T-helper 9 cell (primary cell): ENCODE measurements at places on chromosomes 5 and 9.

DNA sequence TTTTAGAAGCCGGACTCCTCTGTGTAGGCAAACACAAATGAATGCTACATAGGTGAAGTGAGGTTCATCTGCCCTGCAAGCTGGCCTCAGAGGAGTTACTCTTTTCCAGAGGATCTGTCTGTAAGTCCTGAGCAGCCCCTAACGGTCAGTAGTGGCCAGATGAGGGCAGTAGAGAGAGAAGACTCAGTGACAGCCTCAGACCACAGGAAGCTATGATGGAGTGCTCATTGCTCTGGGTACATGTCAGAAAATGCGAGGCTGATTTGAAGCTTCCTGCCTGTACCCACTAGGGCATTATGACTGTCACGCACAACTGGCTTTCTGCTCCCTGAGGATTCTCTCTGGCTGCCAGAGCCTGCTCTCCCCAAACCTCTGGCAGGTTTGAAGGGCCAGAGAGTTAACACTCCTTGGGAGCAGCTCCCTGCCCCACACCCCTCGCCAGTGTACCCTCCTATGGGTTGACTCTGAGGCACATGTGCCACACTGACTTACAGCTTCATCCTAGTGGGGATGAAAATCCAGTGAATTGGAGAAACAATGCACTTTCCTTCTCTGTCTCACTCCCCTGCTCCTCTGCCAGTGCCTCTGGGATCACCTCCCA is 141.5 kb downstream of the GABRG2 start:
- no peak for DNase-seq

DNA sequence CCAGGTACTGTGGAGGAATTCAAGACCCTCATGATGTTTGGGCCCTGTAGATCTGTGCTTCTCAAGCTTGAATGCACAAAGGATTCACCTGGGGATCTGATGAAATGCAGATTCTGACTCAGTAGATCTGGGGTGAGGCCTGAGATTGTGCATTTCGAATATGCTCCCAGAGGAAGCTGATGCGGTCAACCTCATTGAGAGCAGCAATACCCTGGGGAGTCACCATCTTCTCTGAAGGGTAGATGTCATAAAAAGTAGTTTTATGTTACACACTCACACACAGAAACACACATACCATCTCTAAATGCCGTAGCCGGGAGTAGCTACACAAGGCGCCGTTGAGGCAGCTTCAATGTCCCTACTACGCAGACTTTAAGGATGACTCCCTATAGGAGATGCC is 55.8 kb upstream of the CPEB4 start:
- DNase-seq, result no peak

GRCh38 chr5:24320643-24321042 is 324.1 kb downstream of the CDH10 start:
- DNase-seq, result no peak

GRCh38 chr9:134962065-134962972 is 44.6 kb upstream of the FCN1 start:
- no peak for DNase-seq

DNA sequence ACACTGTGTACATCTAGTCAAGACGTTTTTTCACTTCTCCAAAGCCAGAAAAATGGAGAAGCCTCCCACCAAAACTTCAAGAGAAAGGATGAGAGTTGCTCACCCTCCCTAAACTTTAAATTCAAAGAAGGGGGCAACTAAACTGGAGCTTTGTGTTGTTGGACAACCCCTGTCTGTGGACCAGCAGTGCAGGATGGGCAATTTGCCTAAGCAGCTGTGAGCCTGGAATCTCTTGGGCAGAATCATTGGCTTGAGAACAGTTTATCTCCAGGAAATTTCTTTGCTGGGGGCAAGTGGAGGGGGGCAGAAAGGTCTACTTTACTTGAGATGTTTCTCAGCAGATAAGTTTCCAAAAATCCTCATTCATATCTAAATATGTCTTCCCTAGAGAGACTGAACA is 151.8 kb downstream of the MUSK start:
- no peak for DNase-seq

DNA sequence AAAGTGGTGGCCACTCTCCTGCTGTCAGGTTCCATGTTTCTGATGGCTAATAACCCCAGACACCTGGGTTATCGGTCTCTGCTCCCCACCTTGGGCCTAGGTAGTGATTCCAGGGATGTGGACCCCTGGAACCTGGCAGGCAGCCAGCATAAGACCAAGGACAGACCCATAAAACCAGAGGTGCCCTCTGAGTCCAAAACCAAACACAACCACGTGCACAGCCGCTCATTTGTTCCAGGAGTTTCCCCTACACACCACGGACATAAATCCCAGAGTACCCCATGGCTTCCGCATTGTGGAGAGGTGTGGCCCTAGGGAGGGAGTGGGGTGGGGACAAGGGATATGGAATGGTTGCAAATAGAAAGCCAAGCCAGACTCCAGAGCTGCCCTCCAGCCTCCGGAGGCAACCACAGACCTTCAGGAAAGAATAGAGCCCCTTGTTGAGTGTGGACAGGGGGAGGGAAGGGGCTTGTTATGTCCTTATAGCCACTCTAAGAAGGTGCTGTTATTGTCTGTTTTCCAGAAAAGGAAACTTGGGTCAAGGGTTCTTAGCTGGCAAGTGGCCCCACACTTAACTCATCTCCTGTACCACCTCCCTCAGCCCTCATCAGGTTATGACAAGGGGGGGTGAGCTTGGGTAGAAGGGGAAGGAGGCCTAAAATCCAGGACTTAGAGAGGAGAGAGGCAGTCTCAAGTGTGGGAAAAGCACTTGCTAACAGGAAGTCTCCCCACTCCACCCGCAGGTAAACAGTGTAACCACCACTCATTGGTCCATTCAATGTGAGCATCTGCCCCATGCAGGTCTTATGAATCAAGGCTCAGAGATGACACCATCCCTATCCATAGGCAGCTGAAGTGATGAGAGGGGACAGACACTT is 23.6 kb upstream of the CYSTM1 start:
- DNase-seq, result no peak

DNA sequence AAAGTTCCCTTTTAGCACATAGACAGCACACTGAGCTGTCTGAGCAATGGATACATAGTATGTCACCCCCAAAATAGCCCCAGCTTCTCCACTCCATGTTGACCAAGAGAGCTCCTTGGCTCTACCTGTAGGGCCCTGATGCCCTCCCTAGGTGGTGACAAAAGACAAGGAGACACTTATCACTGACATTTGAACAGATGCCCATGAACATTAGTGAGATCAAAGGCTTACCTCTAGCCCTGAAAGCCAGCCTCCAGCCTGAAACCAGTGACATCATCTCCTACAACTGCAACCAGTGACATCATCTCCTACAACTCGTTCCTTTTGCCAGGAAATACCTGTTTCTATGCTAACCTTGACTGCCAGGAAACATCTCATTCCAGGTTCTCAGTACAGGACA is 122.7 kb downstream of the FSTL4 start:
- no peak for DNase-seq

GRCh38 chr5:146510559-146511125 is 5.3 kb downstream of the GPR151 start:
- no peak for DNase-seq

DNA sequence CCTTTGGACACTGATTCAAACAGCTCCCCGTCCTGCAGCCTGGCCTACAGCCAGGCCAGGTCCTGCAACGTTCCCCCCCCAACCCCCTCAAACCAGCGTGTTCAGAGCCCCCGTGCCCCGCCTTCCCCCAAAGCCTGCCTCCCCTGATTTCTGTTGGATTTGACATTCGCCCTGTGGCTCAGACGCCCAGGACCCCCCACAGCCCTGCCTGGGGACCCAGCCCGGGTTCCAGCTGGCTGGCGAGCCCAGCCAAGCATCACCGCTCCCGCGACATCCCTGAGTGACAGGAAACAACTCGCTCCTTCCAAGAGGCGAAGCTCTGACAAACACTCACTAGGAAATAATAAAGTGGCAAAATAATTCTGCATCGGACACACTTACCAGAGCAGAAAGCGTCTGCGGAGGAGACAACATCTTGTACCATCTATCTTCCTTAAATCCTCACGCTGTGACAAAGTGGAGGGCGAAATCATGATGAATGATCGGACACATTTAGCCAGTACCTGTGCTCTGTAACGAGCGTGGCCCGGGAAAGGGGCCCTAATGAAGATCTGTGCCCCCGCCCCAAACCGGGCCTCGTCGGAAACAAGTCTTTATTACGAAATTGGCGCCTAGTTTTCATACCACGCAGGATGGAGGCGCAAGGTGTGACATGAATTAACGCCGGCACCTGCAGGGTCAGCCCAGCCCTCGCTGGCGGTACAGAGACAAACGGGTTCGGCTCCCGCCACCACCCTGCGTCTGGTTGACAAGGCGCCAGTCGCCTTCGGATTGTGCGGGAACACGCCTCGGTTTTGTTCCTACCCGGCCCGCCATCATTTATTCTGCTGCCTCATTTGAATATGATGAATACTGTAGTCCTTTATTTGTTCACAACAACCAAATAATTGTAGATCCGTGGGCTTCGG is 91.0 kb upstream of the MVB12B start:
- no peak for DNase-seq

GRCh38 chr9:100408546-100409175 is 18.3 kb upstream of the MSANTD3 start:
- DNase-seq, result no peak

DNA sequence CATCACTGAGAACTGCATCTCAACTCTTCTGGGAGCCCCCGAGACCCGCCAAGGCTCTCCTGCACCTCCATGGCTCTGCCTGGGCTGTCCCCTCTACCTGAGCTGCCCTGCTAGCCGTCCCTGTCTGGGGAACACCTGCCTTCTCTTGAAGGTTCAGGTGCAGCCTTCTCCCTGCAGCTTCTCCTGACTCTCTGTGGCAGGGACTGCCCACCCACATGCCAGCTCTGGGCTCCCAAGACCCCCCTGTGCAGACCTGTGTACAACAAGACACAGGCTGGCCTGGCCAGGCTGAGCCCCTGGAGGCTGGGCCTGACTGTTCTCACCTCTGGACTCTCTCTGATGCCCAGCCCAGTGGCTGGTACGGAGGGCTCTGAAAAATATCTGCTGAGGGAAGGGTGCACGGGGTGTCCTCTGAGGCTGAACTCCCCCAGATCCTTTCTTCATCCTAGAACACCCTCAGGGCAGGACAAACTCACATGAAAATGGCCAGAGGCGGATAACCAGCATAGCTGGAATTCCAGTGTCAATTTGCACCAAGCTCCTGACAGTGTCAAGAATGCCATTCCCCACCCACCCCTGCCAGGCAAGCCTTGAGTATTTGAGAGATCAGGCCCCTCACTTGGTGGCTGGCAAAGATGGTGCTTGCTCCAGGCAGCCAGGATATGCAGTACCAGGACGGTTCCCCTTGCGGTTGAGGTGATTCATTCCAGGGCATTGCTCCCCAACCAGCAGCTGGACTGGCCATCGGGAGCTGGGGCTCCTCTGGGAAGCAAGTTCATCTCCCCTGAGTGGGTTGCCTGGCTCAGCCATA is 40.9 kb upstream of the SLC25A51 start:
- no peak for DNase-seq

GRCh38 chr5:172683645-172684471 is 42.8 kb downstream of the NEURL1B start:
- peak; percentile 34 for DNase-seq

- no peak for DNase-seq
Observed at GRCh38 chr5:134106991-134107701, 7.3 kb upstream of the TCF7 start.

GRCh38 chr9:26955222-26955903 is 849 bp upstream of the IFT74 start:
- no peak for DNase-seq

DNA sequence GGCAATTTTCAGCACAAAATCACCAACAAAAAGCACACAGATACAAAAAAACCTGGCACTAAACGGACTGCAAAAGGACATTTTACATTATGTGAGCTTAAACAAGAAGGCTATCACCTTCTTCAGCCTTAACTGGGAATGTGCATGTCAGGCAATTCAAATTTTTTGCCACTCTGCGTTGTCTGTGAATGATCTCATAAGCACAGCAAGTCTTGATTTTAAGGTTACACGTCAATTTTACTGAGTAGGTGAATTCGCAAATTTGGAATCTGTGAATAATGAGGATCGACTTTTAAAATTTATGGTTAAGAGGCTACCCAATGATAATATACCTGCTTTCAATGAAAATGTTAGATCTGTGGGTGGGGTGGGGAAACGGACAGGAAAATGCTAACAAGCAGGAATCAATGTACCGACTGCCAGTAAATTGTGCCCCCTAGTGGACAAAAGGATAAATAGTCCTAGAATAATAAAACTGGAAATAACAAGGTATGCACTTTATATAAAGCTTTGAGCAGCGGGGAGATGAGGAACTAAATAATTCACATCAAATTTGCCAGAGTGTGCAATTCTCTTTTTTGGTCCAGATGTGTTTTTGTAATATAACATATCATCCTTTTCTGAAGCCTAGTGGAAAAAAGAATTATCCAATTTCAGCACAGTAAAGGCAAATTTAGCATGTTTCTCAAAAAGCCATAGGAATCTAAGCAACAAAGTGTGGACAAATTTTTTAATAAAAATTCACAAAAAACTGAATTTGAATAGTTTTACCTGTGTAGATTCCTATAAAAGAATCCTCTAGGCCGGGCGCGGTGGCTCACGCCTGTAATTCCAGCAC is 20.5 kb downstream of the EQTN start:
- no peak for DNase-seq
